Osteoblast (primary cell): ENCODE measurements at places on chromosomes 11 and 22. TPM values are rescaled to one million over a fixed set of nuclear protein-coding genes. Genes with fewer than 3 reads are reported as not detected.

TRIM29 gene
- under 0.01 and 0.36 TPM in 2 replicates for total RNA-seq

TP53I11 gene
- total RNA-seq: 43.9 and 47.8 TPM in 2 replicates

ALDH3B1 gene
- total RNA-seq: 59.5 and 63.0 TPM in 2 replicates

MS4A3 gene
- total RNA-seq: not detected in 2 replicates

SLC17A6 gene
- total RNA-seq: not detected in 2 replicates

SLCO2B1 gene
- total RNA-seq: under 0.01 and 0.72 TPM in 2 replicates

OR8D4 gene
- under 0.01 TPM in 2 replicates for total RNA-seq

GSC2 gene
- total RNA-seq: not detected in 2 replicates

RAB39A gene
- total RNA-seq: not detected in 2 replicates

OR5P2 gene
- not detected in 2 replicates for total RNA-seq

IGLL1 gene
- total RNA-seq: not detected in 2 replicates

SLC15A3 gene
- total RNA-seq: 10.9 and 13.0 TPM in 2 replicates

CARD18 gene
- total RNA-seq: not detected in 2 replicates

IGSF22 gene
- total RNA-seq: not detected in 2 replicates

VPREB1 gene
- not detected in 2 replicates for total RNA-seq

PAMR1 gene
- 49.9 and 60.7 TPM in 2 replicates for total RNA-seq

ASPHD2 gene
- total RNA-seq: 3.2 and 6.2 TPM in 2 replicates

HOATZ gene
- total RNA-seq: not detected in 2 replicates

CDC42EP1 gene
- 28.6 and 35.5 TPM in 2 replicates for total RNA-seq

GPHA2 gene
- not detected in 2 replicates for total RNA-seq

SMTNL1 gene
- not detected in 2 replicates for total RNA-seq

OR51B6 gene
- not detected in 2 replicates for total RNA-seq

MIAT gene
- total RNA-seq: 1.8 TPM in 2 replicates

MUC5B gene
- total RNA-seq: not detected in 2 replicates

EEF1G gene
- total RNA-seq: 1,004 and 1,049 TPM in 2 replicates

CCDC81 gene
- 0.36 and 0.88 TPM in 2 replicates for total RNA-seq

FREY1 gene
- total RNA-seq: 0.88 and 1.8 TPM in 2 replicates

CHKB gene
- total RNA-seq: 27.4 and 28.6 TPM in 2 replicates

WNT7B gene
- 0.59 TPM in 1 of 2 replicates, not detected in the other for total RNA-seq

ASCL2 gene
- total RNA-seq: not detected in 2 replicates

LINC01488 gene
- not detected in 2 replicates for total RNA-seq

VSIG10L2 gene
- not detected in 2 replicates for total RNA-seq

MARK2 gene
- total RNA-seq: 13.8 and 14.8 TPM in 2 replicates

ROBO4 gene
- total RNA-seq: 0.36 and 0.59 TPM in 2 replicates

SCO2 gene
- 5.1 and 5.6 TPM in 2 replicates for total RNA-seq

CCDC73 gene
- not detected in 2 replicates for total RNA-seq

APOA5 gene
- under 0.01 TPM in 1 of 2 replicates, not detected in the other for total RNA-seq

F2 gene
- total RNA-seq: not detected in 2 replicates
